Stimulated activated CD8-positive, alpha-beta memory T cell treated with anti-CD3 and anti-CD28 coated beads, Interleukin-15, amount 100 ng/mL, for 48 hours (primary cell): ENCODE measurements at places on chromosomes 11 and 22.

- no peak for DNase-seq
Observed at GRCh38 chr11:612201-612960, 3.4 kb downstream of the IRF7 start.

DNA sequence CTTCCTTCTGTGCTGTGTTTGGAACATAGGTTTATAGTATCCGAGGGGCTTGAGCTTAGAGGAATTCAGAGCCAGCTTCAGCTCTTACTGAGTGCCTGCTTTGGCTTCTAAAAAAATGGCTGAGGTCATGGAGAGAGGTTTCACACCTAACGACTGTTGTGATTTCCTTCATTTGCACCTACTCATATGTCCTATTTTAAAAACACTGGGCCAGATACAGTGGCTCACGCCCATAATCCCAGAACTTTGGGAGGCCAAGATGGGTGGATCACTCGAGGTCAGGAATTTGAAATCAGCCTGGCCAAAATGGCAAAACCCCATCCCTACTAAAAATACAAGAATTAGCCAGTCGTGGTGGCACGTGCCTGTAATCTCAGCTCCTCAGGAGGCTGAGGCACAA, 38.3 kb upstream of the SYT13 start:
- no peak for DNase-seq

- no peak for DNase-seq
Observed at GRCh38 chr11:76162336-76163288, 43.7 kb downstream of the WNT11 start.

- no peak for DNase-seq
Observed at GRCh38 chr11:69509381-69509780, 27.9 kb downstream of the LINC01488 start.

- no peak for DNase-seq
Observed at GRCh38 chr11:67060111-67060522, 3.5 kb downstream of the RHOD start.

GRCh38 chr11:43819926-43820325, 60.7 kb upstream of the ALKBH3 start:
- no peak for DNase-seq
